ENCODE measurements at places on chromosomes 12 and 14. TPM values are rescaled to one million over a fixed set of nuclear protein-coding genes. Genes with fewer than 3 reads are reported as not detected.

The ING4 gene
- total RNA-seq: 35.5 TPM

The RNASE1 gene
- total RNA-seq: 82.6 TPM

The PRORP gene
- total RNA-seq: 19.9 TPM

The TXNDC16 gene
- 3.3 TPM for total RNA-seq

The RNASE7 gene
- not detected for total RNA-seq

The CLEC9A gene
- total RNA-seq: not detected

The GCN1 gene
- 127 TPM for total RNA-seq

The SERPINA4 gene
- not detected for total RNA-seq

The ALKBH1 gene
- 7.8 TPM for total RNA-seq

The LRIG3 gene
- 67.8 TPM for total RNA-seq

The ACTN1 gene
- total RNA-seq: 257 TPM

The THTPA gene
- 15.7 TPM for total RNA-seq

The APPL2 gene
- 24.9 TPM for total RNA-seq

The OLR1 gene
- not detected for total RNA-seq

The TMEM119 gene
- under 0.01 TPM for total RNA-seq

The ADGRD1 gene
- 0.09 TPM for total RNA-seq

The MDM2 gene
- 177 TPM for total RNA-seq

The PYGL gene
- total RNA-seq: 63.3 TPM

The PTGES3 gene
- total RNA-seq: 89.3 TPM

The TMEM229B gene
- total RNA-seq: 0.19 TPM

The CCDC177 gene
- not detected for total RNA-seq

The CAPZA3 gene
- total RNA-seq: not detected

The C1R gene
- total RNA-seq: 2.4 TPM

The MUCL1 gene
- total RNA-seq: not detected

The WNT1 gene
- not detected for total RNA-seq

The CLEC4D gene
- not detected for total RNA-seq
